ENCODE measurements at places on chromosomes 5 and 9.

GRCh38 chr9:117649126-117649525 lies 55.1 kb upstream of the TLR4 start:
- DNase-seq = no peak

GRCh38 chr9:116450378-116451139 lies 236.5 kb upstream of the TRIM32 start:
- DNase-seq = no peak

GRCh38 chr9:119298076-119298853 lies 71.0 kb downstream of the BRINP1 start:
- no peak for DNase-seq

- no peak for DNase-seq
Measured at GRCh38 chr5:137563301-137563645, 64.1 kb upstream of the SPOCK1 start.

- DNase-seq = no peak
Measured at GRCh38 chr5:111412593-111412992, 99.7 kb downstream of the STARD4 start.

- peak; percentile 94 for DNase-seq
Measured at GRCh38 chr5:98341038-98342032, 432.1 kb upstream of the RGMB start.

DNA sequence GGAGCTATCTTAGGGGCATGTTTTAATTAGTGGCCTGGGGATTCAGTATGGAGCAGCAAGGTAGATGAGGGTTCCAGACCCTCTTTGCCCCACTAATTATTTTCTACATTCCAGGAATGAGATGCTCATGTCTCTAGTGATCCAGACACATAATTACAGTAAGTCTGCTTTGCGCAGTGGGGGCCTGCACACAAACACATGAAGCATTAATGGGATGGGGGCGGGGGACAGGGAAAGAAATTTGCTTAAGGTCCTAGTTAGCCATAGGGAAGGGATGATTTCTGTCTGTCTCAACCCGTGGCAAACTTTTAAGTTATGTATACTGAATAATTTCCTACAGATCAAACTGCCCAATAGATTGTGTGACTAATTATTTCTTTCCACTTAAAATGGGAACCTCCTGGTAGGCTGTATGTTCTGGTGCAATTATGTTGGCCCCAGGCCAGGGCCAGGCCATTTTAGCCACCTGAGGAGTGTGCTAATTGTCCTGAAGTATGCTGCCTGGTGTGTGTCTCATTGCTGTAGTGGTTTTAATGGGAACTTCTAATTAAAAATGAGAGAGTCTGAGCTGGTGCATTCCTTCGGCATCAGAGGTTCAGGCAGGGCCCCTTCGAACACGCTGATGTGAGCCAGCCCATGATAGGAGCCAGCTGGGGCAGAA lies 134.4 kb downstream of the PTTG1 start:
- peak; percentile 11 for DNase-seq

- DNase-seq = no peak
Measured at GRCh38 chr9:38022995-38023394, 46.0 kb downstream of the SHB start.

GRCh38 chr5:151880324-151880723 lies 44.3 kb downstream of the GLRA1 start:
- DNase-seq = no peak

GRCh38 chr9:113580041-113580953 lies 116.8 kb downstream of the RGS3 start:
- no peak for DNase-seq

- DNase-seq = no peak
Measured at GRCh38 chr5:131773805-131774204, 23.0 kb downstream of the FNIP1 start.

GRCh38 chr5:52013523-52013922 lies 630.3 kb downstream of the ISL1 start:
- DNase-seq = no peak

- peak; percentile 59 for DNase-seq
Measured at GRCh38 chr9:37104183-37104889, 16.0 kb upstream of the ZCCHC7 start.

DNA sequence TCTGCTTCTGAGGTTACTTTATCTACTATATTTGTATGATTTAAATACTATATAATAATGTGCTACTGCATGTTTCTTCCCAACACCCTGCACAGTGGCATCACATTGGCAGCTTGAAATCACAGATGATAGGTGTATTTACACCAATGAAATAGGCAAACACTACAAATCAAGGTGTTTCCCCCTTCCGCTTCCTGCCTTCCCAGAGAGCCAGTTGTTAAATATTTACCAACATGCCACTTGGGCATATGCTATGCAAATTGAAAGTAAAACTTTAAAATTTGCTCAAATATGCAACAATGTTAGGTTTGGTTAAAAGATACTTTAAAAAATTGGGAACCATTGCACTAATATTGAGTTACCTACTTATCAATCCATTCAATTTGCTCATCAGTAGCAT lies 58.2 kb upstream of the SMARCA2 start:
- DNase-seq = no peak

DNA sequence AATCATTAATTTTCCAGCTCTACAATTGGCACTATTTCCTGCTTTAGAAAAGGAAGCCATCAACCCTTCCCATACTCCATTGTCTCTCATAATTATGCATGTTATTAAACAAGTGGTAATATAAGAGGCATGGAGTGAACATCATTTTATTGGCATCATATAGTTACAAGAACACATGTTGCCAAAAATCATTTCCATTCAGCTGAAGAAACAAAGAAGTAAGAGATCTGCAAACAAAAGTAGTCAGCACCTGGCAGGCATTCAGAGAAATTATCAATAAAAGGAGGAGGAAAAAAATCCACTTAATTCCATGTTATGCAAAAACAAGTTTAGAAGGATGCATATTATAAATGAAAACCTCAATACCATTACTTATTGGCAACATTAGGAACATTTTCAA lies 1208.2 kb upstream of the C9orf72 start:
- no peak for DNase-seq

DNA sequence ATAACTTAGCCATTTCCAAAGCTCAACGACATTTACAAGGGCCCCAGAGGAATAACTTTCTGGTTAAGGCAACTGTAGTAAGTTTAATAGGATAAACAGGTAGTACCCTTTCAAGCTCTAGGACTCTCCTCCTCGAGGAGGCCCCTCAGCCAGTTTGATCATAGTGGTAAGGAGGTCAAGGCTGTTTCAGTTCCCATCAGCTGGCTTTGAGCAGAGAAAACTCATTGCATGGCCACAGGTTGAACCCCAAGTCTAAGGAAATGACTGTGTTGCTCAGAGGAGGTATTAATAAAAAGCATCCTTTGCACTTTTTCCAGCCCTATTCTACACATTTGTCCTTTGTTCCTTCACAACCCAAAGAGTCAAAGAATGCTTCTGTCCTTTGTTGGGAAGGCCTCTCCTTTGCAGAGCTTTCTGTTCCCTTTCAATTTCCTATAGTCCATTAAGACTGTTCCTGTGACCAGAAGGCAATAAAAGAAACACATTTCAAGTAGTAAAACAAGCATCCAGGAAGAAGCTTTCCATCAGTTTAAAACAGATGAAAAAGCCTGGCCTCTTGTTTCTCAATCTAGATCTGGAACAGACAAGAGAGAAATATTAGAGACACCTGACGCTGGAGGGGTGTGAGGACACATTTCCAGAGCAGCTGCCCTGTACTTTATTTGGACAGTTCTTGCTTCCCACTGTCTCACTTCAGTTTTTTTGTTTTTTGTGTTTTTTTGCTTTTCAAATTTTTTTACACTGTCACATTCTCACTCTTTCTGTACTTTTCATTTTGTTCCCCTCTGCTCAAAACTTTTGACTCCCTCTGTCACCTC lies 54.1 kb downstream of the PRRC1 start:
- no peak for DNase-seq

DNA sequence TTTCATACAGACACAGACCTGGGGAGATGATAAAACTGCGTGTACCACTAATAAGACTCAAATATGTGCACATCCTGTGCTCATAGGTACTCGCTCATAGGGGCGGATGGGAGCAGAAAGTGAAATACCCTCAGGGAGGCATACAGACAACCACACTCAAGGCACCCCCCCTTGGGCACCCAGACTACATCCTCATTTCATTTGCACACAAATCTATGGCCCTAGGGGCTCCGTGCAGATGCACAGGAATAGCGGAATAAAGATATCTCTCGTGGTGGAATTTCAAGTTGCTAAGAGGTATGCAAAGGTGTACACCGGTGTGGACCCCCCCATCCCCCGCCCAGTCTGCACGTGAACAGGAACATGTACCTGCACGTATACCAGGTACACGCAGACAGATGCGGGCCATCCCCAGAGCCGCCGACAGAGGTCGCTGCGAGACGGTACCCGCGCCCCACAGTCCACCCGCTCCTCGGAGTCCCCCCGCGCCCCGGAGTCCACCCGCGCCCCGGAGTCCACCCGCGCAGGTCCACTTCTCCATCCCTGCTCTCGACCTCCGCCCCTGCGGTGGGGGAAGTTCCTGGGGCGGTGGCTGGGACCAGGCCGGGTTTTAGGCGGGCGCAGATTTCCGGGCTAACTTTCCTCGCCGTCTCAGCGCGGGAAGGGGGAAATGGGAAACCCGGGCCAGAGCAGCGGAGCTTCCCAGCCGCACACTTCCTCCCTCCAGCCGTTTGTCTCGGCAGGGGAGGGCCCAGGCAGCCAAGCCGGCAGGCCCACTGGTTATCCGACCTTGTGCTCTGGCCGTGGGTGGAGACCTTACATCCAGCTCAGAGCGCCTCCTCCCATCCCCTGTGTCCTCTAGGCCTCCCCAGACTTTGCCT lies 1.0 kb upstream of the IL12B start:
- no peak for DNase-seq
